ENCODE measurements at places on chromosomes 11 and 22.

GRCh38 chr22:25076336-25076735 lies 123.3 kb upstream of the CRYBB3 start:
- DNase-seq = no peak

DNA sequence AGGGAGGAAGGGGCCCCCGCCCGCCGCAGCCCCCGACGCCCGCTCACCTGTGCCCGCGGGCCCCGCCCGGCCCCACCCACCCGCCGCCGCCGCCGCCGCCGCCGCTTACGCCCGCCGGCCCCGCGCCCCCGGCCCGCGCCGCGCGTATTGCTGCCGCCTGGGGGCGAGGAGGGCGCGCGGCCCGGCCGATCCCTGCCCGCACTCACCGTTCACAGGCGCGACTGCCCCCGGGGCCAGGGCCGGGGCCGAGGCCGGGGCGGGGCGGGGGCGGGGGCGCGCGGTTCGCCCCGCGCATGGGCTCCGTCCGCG lies 212 bp downstream of the HRAS start:
- no peak for DNase-seq

GRCh38 chr11:61834278-61835048 lies 6.4 kb downstream of the FADS2 start:
- DNase-seq = no peak

- no peak for DNase-seq
These were observed 2.0 kb downstream of the KDM2A start for GRCh38 chr11:67120881-67121710.

DNA sequence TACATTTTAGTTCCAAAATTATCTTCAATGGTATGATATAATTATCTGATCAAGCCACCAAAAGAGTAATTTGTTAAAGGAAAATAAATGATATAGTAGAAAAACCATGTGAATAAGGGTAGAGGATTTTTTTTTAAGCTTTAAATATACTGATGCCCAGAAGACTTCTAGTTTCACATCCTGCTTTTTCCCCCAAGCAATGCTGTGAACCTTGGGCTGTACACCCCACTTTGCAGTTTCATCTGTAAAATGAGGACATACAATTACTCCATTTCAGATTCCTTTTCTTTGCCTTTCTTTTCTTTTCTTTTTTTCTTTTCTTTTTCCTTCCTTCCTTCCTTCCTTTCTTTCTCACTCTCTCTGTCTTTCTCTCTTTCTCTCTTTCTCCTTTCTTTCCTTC lies 1125.4 kb downstream of the DLG2 start:
- no peak for DNase-seq

DNA sequence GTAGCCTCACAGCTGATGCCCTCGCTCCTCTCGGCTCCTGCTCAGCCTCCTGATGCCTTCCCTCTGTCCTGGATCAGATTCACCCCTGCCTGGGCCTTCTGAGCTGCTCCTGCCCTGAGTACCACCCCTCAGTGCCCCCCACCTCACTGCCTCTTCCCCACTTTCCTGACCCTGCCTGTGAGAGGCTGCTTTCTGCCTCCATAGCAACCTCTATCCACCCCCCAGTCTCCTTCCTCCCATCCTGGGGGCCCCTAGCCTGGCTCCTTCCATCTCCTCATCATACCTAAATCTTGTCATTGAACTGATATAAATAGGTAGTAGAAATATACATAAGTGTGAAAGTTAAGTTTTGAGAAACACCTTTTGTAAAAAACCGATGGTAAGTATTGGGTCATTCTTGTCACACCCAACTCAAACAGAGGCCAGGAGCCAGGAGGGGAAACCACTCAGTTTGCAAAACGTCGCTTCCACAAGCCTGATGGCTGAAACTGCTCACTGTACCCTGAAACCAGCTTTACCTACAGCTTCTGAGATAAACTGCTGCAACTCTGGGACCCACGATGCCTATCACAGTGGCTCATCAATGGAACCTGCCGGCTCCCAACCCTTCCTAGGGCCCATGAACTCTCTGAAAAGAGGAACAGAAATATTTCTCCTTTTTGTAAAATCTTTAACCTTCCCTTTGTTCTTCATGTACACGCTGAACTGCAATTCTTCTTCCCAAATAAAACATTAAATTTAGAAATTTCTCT lies 4.8 kb upstream of the APOBEC3H start:
- no peak for DNase-seq

GRCh38 chr22:46303347-46303965 lies 6.8 kb downstream of the GTSE1 start:
- DNase-seq = no peak

- no peak for DNase-seq
These were observed 105.6 kb upstream of the SYN3 start for GRCh38 chr22:33163815-33164214.

- DNase-seq = no peak
These were observed 132.1 kb upstream of the BLID start for GRCh38 chr11:122248131-122248530.

DNA sequence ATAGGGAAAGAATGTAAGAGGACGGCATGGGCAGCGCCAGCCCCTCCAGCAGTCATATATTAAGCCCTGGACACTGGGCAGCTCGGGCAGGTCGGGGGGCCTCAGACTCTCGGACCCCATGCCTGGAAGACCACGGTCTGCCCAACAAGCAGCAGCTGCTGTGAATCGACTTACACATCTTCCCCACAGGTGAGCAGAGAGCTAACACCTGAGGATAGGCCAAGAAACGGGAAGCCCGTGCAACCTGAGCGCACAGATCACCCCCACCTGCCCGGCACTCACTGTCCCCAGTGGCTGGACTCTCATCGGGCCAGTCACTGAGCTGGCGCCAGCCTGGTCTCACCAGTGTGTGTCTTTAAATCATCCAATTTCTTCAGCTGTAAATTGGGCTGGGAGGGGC lies 4.7 kb upstream of the TCF20 start:
- no peak for DNase-seq

DNA sequence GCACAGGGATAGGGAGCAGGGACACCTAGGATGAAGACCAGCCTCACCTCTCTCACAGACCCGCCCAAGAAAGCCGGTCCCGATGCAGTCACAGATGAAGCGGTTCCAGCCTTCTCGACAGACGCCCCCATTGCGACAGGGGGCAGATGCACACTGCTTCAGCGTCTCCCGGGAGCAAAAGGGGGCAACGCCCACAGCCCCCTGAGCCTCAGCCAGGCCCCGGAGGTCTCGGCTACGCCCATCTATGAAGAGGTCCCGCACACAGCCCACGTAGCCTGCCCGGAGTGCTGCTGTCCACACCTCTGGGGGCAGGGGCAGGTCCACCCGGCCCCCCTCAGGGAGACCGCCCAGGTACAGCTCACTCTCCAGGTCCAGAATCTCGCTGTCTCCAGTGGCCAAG lies 62.3 kb downstream of the NRXN2 start:
- DNase-seq = no peak

- DNase-seq = no peak
These were observed 380.5 kb downstream of the SHANK2 start for GRCh38 chr11:70871881-70872280.

GRCh38 chr11:62556108-62556874 lies 9.7 kb upstream of the AHNAK start:
- peak; percentile 85 for DNase-seq

DNA sequence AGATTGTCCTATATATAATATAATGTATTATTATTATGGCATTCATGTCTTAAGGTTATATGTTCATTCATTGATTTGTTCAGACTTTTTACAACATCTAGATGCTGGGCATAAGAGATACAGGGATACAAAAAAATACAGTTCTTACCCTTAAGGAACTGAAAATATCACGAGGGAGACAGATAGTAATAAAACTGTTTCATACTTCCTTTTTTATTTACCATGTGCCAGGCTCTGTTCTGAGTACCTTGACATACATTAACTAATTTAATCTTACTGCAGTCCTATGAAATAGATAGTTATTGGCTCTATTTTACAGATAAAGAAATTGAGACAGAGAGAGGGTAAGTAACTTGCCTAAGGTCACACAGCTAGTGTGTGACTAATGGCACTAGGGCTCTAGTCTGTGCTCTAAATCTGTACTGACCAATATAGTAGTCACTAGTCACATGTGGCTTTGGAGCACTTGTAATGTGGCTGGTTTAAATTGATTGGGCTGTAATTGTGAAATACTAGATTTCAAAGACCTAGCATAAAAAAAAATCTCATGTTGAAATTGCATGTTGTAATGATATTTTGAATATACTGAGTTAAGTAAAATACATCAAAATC lies 21.3 kb downstream of the TRIM44 start:
- DNase-seq = no peak

- DNase-seq = no peak
These were observed 194.0 kb downstream of the CASP12 start for GRCh38 chr11:104704146-104704830.

DNA sequence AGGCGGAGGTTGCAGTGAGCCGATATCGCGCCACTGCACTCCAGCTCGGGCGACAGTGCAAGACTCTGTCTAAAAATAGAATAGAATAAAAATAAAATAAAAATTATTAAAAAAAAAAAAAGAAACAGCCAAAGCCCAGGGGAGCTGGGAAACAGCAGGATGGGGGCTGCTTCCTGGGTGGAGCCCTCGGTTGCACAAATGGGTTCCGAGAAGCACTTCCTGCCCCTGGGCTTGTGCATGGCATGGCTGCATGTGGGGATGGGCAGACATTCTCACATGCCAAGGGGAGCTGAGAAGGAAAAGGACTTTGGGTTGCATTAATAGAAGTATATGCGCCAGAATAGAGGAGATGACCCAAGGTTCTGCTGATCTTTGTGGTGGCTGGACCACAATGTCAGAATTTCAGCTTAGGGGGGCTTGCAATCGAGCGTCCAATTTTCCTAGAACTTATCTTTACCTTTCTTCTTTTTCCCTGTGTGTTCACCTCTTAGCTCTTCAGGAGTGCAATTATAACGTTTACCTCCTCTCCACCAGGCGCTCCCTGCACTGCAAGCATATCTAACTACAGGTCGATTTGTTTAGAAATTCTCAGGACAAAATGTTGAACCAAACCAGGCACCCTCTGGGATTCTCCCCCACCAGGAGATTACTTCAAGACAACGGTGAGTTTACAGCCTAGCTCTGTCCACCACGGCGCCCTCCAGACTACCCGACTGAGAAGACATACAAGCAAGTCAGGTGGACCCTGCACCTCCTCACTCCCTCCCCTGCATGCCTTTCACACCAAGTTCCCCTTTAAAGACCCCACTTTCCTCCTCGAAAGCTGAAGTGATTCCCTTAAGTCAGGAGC lies 53.2 kb downstream of the SHISAL1 start:
- no peak for DNase-seq

DNA sequence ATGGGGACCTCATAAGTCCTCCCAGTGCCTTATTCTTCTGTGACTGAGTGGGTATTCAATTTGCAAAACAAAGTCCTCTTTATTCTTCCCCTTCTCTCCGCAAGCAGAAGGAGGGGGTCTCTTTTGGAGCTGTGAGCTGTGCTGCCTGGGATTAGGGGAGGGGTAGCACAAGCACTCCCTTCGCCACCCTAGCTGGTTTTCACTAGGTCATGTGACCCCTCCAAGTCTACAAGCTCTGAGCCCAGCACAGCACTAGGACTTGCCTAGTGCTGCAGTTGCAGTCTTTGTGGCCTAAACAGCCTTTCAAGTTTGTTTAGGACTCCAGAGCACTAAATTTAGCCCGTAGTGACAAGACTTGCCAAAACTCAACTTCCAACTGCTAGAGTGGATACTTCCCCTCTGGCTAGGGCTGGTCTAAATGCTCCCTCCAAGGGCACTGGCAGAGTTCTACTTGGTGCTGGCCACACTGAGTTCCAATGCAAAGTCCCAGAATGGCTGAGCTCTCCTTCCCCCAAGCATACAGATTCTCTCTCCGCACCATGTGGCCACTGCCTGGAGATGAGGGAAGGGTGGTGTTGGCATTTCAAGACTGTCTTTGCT lies 25.4 kb downstream of the TAF1D start:
- no peak for DNase-seq

DNA sequence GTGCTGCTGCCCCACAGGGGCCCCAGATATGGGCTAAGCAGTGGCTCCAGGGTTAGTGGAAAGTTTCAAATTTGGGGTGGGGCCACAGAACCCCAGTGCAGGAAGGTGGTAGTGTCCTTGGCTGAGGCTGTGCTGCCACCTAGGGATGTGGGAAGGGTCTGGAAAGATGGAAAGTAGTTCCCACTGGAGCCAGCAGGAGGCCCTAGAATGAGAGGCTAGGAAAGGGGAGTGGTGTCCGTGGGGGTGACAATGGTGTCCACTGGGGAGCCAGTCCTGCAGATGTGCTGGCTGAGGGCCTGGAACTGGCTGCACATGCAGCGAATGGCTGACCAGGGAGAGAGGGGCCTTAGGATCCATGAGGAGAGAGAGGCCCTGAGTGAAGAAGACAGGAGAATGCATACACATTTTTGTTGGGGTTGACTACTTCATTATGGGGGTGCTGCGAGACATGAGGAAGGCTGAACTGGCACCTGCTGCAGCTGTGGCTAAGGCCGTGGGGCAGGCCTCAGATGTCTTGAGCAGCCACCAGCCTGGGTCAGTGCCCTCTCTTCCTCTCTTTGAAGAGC lies 21.1 kb downstream of the RFPL3 start:
- no peak for DNase-seq

DNA sequence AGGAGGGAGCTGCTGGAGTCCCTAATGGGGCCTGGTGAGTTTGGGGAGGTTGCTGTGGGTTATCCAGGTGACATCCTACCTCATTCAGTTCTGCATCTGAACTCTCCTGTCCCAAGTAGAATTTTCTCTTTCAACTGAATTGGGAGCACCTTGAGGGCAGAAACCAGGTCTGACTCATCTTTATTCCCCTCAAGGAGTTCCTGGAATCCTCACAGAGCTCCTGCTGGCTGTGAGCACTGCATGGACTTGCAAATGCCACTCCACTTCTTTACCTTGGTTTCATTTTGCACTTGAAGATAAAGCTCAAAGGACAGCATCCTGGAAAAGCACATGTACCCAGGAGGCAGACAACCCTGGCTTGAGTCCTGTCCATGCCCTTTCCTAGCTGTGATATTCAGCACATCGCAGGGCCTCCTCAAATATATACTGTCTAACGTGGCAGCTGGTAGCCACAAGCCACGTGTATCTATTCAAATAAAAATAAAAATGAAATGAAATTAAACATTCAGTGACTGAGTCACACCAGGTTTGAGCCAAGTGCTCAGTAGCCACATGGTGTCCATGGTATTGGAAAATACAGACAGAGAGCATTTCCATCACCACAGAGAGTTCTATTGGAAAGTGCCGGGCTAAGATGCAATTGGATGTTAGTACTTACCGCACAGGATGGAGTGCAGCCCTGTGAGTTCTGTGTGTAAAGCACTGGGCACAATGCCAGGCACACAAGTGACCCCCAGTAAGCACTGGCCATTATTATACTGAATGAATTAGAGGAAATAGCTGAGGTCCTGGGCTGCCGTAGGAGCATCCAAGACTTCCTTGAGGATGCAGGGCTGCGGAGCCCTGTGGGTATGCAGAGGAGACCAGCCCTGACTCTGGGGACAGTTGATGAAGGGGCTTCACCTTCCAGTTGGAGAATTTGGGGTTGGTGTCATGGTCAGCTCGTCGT lies 149.0 kb downstream of the PKNOX2 start:
- no peak for DNase-seq
